T-helper 17 cell (primary cell): ENCODE measurements at places on chromosomes 4 and X.

DNA sequence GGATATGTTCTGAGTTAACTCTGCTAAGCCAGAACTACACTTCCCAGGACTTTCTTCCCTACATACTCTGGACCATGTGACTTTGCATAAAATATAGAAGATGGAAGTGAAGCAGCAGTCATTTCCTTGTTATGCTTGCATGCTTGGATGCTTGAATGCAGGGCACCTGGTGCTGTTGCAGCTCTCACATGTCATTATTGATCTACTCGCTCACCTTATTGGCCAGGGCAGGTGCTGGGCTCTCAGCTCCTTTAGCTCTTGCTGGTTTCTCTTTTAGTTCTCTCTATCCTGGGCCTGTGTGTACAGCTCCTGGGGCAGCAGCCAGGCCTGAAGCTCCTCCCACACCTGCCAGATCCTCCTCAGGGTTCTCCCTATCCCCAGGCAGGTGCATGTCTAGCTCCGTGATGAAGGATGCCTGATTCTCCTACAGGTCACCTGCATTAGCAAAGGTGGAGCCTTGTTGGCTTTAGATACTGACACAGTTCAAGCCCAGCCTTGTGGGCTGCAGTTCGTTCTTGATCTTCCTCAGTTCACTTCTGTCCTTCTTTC is 53.3 kb downstream of the MED28 start:
- DNase-seq, result no peak

GRCh38 chr4:11367371-11367770 is 61.3 kb downstream of the HS3ST1 start:
- no peak for DNase-seq

- no peak for DNase-seq
These were observed 240.9 kb downstream of the PALLD start for GRCh38 chr4:168737806-168738172.

- DNase-seq, result no peak
These were observed 91.9 kb downstream of the CHST7 start for GRCh38 chrX:46665232-46666152.

DNA sequence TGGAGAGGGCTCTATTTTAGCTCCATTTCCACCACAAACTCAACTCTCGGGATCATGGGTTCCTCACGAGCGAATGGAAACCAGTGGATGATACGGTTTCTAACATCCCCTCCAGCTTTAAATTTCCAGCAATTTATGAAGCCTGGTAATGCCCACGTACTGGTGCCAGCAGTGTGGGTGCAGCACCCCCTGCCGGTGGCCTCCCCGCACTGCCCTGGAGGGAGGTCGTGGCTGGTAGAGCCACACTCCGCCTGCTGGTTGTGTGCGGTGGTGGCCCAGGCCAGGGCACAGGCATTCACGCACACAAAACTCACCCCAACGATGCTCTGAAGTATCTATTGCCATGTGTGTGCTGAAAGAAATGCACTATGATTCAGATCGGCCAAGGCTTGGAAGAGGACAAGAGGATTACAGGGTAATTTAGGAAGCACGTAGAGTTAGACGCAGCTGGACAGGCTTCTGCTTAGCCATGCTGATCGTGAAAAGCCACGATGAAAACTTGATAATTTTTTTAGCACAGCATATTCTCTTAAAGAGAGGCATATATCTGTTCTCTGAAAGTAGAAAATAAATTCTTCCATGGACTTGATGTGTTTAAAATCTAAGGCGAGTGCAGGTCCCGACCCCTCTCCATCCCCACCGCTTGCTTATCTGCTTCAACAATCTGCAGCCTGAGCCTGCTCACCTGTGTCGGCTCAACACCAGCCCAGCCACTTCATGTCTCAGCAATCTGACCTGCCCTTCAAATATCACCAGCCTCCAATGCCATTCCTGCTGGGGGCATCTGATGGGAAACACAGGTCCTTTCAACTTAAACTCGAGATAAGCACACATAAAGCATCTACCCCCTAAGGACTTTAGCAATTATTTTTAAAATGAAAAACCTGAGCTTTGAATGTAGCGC is 59.1 kb downstream of the SCD5 start:
- no peak for DNase-seq

DNA sequence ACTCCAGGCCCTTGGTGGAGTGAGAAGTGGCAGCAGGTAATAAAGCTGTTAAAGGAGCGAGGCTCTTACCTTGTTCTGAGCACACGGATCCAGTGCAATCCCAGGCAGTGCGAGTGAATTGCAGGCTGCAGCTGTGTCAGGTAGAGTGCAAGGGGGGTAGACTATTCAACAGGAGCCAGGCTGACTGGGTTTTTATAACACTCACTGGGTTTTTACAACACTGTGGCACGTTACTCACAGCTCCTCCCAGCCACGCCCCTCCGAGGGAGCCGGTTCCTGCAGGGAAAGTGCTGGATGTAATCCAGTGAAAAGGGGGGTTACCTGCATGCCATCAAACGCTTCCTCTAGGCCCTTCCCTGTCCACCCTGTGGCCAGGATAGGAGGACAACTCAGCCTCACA is 358 bp downstream of the FGFBP1 start:
- DNase-seq, result no peak

DNA sequence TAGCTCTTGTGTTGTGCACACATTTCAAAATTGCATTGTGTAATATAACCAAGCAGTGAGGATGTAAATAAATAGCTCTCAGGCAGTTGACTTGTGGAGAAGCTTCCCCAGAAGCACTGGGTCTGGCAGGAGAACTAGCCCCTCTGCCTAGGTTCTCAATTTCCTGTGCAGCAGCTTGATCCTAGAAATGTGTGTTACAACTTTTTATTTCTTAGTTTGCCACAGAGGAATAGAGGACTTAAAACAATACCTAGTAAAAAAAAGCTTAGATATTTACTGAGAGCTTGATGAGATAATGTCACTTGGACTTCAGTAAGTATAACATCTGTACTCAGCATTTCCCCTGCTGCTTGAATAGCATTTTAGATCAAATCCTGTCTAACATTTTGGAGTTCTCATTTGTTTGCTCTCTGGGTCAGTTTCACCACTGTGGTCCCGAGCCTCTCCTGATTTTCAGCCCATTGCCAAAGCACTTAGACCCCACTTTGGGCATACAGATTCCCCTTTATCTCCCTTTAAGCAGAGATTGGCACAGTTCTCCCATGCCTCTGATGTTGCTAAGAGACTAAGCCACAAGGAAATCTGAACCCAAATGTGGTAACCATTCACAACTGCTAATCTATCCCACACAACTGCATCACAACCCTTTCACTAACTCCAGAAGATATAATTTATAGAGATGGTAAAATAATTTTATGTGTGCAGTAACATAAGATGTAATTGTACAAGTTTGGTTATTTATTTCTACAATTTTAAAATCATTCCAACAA is 98.2 kb upstream of the NRK start:
- DNase-seq, result no peak

GRCh38 chr4:19051831-19052230 is 1030.3 kb upstream of the LCORL start:
- no peak for DNase-seq

DNA sequence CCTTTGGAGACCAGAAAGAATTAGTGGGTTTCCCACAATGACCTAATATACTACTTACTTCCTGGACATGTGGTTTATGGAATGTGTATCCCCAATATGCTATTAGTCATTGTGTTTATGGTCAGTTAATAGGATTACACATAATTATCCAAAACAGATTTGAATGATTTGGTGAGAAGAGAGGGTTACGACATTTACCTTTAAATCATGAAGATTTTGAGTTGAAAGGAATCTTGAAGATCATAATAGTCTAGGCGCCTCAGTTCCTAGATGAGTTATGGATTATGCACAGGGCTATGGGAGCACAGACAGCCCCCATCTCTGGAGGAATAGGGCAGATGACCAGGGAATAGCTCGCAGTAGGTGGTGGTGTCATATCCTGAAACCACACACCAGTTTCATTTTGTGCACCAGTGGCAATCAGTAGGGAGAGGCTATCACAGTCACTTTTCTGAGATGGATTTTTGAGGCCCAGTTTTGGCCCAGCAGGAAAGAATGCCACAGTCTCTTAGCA is 61.3 kb downstream of the SEPTIN11 start:
- no peak for DNase-seq
